ENCODE measurements at places on chromosomes 3 and 15.
A peak's percentile ranks its signal among the peaks of the same experiment; 100 is the strongest.

GRCh38 chr3:192409838-192410683, 317.3 kb downstream of the FGF12 start:
- DNase-seq, result no peak

DNA sequence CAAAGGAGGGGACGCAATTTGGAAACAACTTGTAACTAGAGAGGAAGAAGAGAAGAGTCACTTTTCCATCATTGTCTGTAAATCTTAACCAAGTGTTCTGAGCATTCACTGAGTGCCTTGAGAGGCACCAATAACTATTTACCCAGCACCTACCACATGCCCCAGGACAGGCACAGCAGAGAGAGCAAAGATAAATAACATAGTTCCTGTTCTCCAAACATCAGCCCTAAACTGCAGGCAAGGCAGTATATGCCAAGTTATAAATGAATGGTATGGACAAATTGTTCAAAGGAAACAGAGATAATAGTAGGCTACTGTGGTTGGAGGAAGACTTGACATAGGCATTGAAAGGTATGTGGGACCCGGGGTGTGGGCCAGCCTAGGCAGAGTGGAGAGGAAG, 45.6 kb downstream of the ITGB5 start:
- no peak for DNase-seq

DNA sequence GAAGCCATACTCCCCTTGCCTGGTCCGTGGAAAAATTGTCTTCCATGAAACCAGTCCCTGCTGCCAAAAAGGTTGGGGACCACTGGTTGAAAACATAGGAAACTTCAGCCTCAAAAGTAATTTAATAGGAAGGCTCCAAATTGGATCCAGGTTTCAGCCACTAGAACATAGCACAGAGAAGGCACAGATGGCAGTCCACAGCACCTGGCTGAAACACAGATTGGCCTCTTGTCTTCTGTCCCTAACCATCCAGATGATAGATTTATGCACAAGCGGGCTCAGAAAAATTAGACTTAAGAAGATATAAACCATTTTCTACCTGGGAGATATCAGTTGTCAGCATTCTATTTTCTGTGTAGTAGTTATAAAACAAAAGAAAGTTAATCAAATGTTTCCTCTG, 397.1 kb downstream of the CNTN4 start:
- no peak for DNase-seq

DNA sequence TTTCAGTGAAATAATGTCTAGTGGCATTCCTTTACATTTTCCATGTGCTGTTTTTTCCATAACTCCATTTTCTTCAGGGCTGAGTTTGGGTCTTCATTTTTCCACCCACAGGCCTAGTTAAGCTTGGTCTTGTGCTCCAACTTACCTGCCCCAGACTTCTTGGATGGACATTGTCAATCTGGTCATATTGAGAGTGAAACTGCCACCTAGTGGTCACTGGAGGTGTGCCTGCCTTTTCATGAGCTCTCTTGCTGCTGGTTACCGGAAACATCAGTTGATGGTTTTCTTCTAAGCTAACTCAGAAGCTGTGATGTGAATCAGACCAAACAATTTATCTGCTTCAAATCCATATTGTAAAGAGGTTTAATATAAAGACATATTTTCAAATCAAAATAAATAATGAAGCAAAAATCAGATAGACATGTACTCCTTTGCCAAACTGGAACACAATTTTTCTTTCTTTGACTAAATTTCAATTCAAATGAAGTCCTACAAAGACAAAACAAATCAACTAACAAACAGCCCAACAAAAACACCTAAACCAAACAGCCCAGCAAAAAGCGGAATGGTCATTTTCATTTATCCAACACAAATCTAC, 135.1 kb upstream of the RASGRP1 start:
- no peak for DNase-seq

- no peak for DNase-seq
These were observed 1475.1 kb downstream of the OTOL1 start for GRCh38 chr3:162971715-162972114.

GRCh38 chr3:40267937-40268724, 41.4 kb upstream of the EIF1B start:
- DNase-seq, result no peak

GRCh38 chr3:17655743-17656142, 86.7 kb downstream of the TBC1D5 start:
- no peak for DNase-seq

DNA sequence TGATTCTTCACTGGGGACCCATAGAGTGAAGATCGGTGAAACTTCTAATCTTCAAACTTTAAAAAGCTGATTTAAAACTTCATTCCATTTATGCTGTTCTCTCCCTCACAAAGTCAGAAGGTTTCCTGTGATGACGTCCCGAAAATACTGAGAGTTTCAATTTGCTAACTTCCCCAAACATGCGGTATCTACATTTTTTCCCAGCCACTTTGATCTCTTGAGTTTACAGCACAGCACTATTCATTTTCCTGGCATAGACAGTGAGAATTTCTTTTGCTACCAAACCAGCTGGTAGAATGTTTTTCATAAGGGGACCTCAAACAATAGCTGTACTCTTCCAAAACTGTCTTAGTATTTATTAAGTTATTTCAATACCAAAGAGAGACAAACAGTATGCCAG, 156.8 kb downstream of the LSAMP start:
- DNase-seq, result no peak

DNA sequence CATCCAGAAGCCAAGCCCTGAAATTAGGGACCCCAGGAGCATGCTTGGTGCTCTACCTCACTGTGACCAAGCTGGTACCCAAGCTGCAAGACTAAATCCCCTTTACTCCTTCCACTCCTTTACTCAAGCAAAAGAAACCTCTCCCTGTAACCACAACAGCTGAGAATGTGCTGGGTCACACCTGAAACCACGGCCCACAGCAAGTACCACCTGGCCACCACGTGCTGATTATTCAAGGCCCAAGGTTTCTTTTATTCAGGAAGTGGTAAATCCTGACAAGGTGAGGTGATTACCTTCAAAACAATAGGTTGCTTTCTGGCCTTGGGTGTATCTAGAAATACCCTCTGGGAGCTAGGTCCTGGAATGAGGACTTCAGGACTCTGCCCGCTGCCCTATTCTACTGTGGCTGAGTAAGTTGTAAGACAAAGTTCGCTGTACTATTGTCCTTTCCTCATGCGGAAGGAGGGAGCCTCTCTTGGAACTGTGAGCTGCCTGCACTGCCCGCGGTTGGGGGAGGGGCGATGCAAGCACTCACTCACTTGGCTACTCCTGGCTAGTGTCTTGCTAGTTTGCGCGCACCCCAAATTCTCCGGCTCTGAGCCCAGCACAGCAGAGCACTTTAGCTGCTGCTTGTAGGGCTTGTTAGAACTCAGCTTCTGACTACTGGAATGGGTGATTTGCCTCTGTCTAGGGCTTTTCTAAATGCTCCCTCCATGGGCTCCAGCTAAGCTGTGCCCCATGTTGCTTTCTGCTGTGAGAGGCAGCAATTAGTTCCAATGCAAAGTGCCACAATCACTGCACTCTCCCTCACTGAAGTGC, 487.1 kb upstream of the CNTN3 start:
- no peak for DNase-seq

- peak; percentile 15 for DNase-seq
These were observed 136.8 kb upstream of the ACP3 start for GRCh38 chr3:132180337-132180791.

DNA sequence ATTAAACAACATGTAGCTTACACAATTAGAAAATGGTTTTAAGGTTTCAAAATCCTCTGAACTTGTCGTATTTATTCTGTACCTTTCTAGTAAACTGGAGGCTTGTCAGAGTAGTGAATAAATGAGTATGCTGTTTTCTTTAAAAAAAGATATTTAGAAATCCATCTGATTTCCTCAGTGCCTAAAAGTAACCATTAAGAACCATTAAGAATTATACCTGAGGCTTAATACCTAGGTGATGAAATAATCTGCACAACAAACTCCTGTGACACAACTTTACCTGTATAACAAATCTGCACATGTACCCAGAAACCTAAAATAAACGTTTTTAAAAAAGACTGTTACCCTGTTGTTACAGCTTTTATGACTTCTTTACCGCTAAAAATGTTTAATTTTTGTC, 143.0 kb upstream of the SOX2 start:
- DNase-seq, result no peak

DNA sequence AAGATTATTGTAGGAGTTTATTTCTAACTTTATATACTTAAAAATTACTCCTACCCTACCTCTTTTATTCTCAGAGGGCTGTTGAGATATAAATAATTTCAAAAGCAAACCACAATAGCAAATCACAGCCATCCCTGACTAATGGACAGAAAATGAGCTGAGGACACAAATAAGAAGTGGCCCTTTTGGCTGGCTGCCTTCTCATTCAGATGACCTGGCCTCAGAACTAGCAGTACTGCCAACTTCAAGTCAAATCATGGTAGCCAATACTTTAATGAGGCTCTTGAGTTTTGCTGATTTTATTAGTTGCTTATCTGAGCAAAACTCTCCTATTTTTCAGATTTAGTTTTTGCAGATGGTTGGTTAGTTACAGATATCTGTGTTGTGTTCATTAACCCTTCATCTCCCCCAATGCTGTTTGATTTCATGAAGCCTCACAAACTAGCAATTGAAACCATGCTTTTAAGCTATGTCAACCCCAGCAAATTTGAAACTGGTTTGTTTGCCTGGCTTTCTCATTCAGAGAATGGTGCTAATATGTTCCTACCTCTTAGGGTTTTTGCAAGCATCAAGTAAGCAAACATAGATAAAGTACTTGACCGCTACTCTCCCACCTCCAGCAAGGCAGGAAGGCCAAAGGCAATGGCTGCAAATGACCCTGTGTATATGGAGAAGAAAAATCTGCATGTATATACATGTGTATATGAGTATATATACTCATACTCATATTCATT, 73.4 kb upstream of the HACD2 start:
- no peak for DNase-seq

DNA sequence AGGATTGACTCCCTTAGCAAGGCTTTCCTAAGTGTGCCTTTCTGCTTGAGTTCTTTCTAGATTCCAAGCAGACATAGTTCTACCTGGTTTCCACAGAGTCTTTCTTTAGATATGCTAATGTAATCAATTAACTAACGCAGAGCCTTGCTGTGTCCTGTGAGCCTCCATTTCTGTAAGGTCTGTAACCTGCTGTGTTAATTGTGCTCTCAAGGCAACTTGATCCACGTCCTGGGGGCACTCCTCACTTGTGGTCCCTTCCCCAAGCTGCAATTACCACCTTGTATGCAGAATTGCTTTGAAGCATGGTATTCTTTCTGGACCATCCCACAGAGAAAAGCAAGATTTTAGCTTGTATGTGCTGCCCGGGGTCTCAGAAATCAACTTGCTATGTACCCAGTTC, 29.5 kb upstream of the THSD4 start:
- no peak for DNase-seq

DNA sequence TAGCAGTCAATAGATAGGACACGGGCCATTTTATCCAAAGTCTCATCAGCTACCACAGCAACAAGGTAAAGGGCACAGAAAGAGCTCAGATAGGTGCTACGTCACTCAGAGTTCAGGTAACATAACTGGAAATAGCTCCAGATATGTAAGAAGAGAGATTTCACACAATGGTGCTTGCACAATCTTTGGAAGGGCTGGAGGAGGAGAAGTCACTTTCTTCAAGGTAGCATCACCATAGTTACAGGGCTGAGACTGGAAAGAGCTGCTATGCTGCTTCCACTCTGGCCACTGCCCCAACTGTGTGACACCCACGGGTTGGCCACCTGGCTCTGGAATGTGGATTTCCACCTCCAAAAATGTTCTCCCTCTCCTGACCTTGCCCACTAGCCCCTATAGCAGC, 448.8 kb upstream of the THBS1 start:
- DNase-seq, result no peak

- no peak for DNase-seq
These were observed 58.1 kb downstream of the CLASP2 start for GRCh38 chr3:33659856-33660434.

DNA sequence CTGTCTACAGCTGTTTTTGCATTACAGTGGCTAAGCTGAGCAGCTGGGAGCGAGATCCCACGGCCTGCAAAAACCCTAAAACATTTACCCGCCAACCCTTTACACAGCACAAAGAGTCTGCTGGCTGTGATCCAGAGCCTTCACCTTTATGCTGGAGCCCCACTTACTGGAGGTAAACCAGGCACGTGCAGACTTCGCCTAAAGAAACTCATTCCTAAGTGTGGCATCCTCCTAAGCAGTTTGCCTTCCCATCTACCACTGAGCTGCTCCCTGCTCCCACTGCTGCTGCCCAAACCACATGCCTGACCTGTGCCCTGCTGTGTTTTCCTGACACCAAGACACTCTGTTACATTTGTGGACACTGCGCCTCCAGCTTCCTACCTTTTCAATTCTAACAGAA, 53.0 kb downstream of the CHSY1 start:
- DNase-seq, result no peak

DNA sequence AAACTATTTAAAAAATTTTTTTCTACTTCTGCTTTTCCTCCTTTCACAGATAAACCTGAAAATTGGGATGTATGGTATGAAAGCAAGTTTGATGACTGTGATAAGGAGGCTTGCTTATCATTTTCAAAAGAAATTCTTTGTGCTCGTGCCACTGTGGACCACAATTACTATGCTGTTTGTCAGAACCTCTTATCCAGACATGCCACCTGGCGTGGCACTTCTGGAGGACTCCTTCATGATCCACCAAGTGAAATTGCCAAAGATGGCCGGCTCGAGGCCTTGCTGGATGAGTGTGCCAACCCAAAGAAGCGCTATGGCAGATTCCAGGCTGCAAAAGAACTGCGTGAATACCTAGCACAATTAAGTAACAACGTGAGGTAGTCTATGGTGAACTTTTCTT, 17.8 kb downstream of the DIPK2A start:
- no peak for DNase-seq

DNA sequence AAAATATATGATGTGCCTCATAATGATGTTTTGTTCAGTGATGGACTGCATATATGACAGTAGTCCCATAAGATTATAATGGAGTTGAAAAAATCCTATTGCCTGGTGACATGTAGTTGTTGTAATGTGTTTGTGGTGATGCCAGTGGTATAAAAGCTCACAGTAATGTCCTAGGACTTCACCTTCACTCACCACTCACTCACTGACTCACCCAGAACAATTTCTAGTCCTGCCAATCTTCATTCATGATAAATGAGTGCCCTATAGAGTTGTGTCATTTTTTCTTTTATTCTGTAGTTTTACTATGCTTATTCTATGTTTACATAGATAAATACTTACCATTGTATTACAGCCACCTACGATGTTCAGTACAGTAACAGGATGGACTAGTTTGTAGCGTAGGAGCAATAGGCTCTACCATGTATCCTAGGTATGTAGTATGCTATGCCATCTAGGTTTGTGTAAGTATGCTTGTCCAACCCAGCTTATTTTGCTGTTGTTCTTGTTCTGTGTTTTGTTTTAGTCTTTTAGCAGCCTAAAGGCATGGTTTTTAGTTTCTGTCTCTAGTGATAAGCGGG, 88.5 kb upstream of the LRRFIP2 start:
- DNase-seq, result no peak

GRCh38 chr3:45994419-45995235, 997 bp downstream of the FYCO1 start:
- no peak for DNase-seq

GRCh38 chr3:194223951-194224350, 88.0 kb downstream of the HES1 start:
- DNase-seq, result no peak

Measured in left renal cortex interstitium (tissue), 4 donors.